Activated CD8-positive, alpha-beta memory T cell treated with anti-CD3 and anti-CD28 coated beads for 48 hours (primary cell): ENCODE measurements at places on chromosomes 13 and 19.

GRCh38 chr13:46739447-46740098 lies 57.4 kb downstream of the ESD start:
- no peak for DNase-seq

GRCh38 chr19:30235946-30236345 lies 136.2 kb upstream of the ZNF536 start:
- DNase-seq = no peak

GRCh38 chr19:28406966-28407365 lies 806.0 kb downstream of the UQCRFS1 start:
- no peak for DNase-seq

- no peak for DNase-seq
These were observed 77.1 kb downstream of the FNDC3A start for GRCh38 chr13:49052813-49053212.

GRCh38 chr13:45143346-45143751 lies 23.0 kb downstream of the GTF2F2 start:
- no peak for DNase-seq
